ENCODE measurements at places on chromosomes 7 and 10. TPM values are rescaled to one million over a fixed set of nuclear protein-coding genes. Genes with fewer than 3 reads are reported as not detected.

The ARMC10 gene
- total RNA-seq: 33.3 TPM

The CALY gene
- not detected for total RNA-seq

The SNCG gene
- 17.2 TPM for total RNA-seq

The C10orf53 gene
- not detected for total RNA-seq
